ENCODE measurements at places on chromosomes 2 and 18.

DNA sequence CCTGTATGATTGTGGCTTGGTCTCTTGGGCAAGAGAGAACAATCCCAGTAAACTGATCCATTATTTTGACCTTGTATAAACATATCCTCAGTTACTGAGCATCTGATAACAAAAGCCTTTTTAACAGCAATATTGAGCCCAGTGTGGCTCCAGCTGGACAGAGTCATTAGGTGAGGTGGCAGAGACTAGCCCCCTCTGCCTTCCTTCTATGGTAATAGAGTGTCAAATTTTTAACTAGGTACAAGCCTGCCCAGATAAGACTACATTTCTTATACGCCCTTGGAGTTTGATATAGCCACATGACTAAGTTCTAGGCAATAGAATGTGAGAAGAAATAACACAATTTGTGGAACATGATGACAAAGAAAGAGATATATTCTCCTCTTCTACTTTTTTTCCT lies 56.2 kb downstream of the HNMT start:
- no peak for DNase-seq

DNA sequence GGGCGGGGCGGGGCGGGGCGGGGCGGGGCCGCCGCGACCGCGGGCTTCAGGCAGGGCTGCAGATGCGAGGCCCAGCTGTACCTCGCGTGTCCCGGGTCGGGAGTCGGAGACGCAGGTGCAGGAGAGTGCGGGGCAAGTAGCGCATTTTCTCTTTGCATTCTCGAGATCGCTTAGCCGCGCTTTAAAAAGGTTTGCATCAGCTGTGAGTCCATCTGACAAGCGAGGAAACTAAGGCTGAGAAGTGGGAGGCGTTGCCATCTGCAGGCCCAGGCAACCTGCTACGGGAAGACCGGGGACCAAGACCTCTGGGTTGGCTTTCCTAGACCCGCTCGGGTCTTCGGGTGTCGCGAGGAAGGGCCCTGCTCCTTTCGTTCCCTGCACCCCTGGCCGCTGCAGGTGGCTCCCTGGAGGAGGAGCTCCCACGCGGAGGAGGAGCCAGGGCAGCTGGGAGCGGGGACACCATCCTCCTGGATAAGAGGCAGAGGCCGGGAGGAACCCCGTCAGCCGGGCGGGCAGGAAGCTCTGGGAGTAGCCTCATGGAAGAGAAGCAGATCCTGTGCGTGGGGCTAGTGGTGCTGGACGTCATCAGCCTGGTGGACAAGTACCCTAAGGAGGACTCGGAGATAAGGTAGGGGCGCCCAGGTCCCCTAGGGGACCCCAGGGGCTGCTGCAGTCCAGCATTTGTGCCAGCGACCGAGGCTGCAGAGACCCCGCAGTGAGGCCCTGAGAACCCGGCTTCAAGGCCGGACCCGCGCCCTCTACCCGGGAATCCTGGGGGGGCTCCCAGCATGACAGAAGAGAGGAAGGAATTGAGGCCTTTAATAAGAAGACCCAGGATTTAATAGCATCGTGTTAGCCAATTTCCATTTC lies at the start of gene KHK:
Gene KHK (plus strand): TSS at position 49 of the 870 bp plus-strand sequence. CDS start 488 bp downstream, at position 537.
- DNase-seq = no peak

- DNase-seq = no peak
Observed at GRCh38 chr2:41717839-41718238, 330.0 kb upstream of the PKDCC start.

GRCh38 chr2:96315400-96316071 lies 9.6 kb upstream of the ITPRIPL1 start:
- DNase-seq = no peak

GRCh38 chr2:45825001-45825651 lies 173.7 kb downstream of the PRKCE start:
- DNase-seq = no peak

- DNase-seq = no peak
Observed at GRCh38 chr2:147181351-147182029, 663.3 kb upstream of the ACVR2A start.
